ENCODE measurements at places on chromosomes 7 and 10. TPM values are rescaled to one million over a fixed set of nuclear protein-coding genes. Genes with fewer than 3 reads are reported as not detected.

The KIAA1217 gene
- 2.8 TPM for total RNA-seq

The PNLIP gene
- not detected for total RNA-seq

DNA sequence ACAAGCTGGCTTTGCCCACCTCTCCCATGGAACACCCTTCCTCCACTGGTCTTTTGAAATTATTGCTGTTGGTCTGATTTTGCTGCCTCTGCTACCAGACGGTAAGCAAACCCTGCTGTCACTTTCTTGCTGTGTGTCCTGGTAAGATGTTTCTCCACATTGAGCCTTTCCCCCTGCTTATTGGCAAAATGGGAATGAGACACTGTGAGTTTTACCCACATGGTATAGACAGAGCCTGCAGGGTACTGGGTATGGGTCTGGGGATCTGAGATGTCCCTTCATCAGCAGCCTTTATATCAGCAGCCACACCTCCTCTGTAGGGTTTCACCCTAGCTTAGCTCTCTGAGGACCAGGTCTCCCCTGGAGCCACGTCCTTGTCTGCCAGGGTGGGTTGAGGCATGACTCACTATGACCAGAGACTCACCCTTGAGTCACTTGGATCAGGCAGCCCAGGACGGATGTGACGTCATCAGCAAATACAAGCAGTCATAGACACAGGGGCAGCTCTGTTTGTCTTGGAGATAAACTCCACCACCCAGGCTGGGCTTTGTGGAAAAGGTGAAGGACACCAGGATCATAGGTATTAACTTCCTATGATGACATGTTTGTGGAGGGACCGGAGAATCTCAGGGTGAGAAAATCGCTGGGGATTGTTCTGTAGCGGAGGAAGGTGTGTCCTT is 17.9 kb upstream of the BAIAP2L1 start:
- DNase-seq = peak; percentile 74

DNA sequence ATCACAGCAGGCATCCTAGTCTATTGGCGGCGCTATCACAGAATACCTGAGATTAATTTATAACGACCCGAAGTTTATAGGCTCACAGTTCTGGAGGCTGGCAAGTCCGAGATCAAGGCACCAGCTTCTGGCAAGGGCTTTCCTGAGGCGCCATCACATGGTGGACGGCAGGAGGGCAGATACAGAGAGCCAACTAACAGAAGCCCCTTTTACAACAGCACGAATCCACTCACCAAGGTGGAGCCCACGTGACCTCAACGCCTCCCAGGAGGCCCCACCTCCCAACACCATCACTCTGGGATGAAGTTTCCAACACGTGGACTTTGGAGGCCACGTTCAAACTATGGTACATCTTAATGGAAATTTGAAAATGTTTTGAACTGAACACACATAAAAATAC is 255.3 kb downstream of the ELFN1 start:
- no peak for DNase-seq

DNA sequence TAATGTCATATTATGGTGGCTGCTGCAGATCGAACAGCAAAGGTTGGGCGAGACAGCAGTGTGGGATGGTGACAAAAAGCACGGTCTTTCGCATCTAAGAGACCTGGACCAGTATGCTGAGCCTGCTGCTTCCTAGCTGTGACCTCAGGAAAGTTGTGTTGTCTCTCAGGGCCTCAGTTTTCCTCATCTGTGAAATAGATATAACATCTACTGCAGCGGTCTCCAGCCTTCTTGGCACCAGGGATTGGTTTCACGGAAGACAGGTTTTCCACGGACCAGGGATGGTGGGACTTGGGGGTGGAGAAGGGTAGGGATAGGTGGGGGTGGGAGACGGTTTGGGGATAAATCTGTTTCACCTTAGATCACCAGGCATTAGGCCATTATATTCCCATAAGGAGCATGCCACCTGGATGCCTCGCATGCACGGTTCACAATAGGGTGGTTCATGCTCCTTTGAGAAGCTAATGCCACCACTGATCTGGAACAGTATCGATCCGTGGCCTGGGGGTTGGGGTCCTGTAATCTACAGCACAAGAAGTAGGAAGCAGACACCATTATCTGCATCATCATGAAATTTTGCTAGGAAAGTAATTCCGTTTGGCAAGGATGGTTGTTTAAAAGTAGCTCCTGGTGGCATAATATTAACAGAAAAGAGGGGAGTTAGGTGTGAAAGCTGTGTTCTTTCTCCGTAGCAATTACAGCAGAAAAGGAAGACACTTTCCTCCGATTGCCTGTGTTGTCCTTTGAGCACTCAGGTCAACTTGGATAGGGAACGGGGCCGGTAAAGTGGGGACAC is 10.8 kb downstream of the KLF6 start:
- DNase-seq = peak; percentile 88

- DNase-seq = no peak
These were observed 77.1 kb downstream of the FRMPD2 start for GRCh38 chr10:48197236-48197899.

DNA sequence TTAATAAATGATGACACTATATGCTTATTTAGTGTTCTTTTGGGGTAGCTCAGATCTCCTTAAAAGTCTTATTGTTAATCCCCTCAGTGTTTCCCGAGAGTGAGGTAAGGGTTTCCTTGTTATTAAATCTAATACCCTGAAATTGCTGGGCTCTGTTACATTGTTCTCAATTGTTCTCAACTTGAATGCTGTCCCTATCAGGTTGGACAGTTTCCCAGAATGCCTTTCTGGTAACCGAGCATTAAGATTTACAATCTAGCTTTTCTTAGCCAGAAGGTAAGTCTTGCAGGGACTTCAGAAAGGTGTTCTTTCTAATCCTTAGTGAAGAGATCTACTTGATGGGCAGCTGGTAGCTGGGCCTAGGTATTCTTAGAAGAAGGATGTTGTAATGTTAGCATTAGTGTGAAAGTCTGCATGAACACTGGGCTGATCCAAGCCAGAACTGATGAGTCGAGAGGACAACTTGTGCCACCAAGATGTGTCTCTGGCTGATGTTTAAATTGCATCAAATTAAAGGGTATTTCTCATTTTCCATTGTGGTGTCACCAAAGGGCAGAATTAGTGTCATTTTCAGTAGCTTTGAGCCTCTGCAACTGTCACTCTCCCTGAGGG is 89.9 kb downstream of the SND1 start:
- no peak for DNase-seq

GRCh38 chr10:16814012-16814411 is 3.2 kb downstream of the RSU1 start:
- no peak for DNase-seq

- DNase-seq = no peak
These were observed 5.2 kb downstream of the GRID1 start for GRCh38 chr10:86361156-86362128.

GRCh38 chr10:97729014-97729413 is 7.9 kb upstream of the ZFYVE27 start:
- no peak for DNase-seq

DNA sequence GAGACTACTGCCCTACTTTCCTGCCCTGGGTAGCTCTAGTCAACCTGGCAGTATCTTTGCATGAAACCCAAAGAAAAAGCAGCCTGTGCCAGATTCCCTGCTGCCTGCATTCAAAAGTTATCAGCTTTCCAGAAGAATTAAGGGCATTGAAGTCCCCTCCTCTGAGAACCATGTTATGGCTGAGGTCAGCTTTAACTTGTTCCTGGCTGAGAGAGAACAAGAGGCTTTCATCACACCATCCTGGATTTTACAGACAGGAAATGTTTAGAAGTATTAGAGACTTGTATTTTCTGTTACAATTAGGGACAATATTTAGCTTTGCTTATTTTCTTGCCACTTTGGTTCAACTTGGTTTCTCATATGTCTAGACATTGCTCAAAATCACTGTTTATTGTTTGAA is 238.8 kb downstream of the ARL4A start:
- no peak for DNase-seq

DNA sequence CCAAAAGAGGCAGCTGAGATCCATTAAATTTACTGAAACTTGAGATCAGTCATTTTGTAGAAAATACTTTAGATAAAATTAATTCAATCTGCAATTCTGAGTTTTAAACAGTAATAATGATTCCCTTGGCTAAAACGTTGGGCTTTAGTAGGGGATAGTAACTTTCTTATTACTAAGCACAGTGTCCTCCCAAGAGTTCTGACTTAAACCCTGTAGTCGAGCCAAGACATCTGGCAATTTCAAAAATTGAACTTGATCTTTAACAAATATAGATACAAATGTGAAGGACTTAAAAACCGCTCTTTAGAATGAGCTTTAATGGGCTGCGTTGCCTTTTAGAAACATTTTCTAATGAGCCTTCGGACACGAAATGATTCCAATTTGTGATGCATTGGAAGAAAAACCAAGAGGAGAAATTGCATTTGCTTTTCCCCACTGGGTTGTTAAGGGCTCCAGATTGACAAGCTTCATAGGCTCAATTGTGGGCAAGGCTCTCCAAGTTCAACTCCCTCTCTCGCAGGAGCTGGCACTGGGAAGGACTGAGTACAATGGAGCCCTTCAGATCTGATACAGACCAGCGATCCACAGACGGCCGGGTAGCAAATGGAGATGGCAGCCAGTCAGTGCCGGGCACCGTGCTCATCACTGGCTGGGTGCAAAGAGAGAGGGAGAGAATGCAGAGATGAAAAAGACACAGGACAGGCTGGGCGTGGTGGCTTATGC is 921.3 kb upstream of the AUTS2 start:
- no peak for DNase-seq

- DNase-seq = peak; percentile 84
These were observed 2.1 kb downstream of the NOS3 start for GRCh38 chr7:150992833-150993302.

DNA sequence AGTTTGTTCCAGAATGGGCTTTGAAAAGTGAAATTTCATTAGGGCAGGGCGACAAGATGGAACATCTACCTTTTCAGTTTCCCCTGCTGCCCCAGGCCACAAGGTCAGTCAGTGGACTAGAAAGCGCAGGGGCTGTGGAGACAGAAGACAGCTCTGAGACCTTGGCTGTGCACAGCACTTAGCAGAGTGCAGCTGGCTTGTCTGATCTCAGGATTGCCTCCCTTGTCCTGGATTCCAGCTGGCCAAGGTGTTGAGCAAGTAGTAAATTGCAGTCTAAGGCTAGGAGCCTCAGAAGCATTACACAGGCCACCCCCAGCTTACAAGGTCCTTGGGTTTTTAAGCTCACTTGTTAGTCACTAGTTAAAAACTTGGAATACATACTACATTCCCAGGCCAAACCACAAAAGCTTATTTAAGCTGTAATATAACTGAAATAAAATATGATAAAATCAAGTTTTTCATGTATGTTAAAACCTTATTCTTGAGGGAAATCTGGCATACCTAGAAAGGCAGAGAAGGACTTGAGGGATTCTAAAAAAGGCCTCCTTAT is 67.3 kb upstream of the NPY start:
- no peak for DNase-seq

GRCh38 chr7:50306494-50307367 is 2.2 kb downstream of the IKZF1 start:
- no peak for DNase-seq

DNA sequence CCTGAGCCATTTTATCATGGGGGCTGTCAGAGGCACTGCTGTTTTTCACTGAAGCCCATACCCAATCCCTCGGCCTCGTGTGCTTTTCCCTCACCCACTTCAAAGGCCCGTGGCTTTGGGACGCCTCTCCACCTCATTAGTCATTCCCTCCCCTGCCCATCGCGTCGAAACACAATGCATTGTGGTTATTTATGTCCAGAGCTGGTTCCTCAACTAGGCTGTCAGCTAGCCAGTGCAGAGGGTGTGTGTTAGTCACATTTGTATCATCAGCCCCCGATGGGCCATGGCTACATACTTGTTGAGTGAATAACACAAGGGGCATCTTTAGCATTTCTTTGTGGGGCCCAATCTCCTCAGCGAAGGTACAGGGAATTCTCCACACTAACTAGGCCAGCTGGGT is 3.8 kb upstream of the CRCP start:
- no peak for DNase-seq

DNA sequence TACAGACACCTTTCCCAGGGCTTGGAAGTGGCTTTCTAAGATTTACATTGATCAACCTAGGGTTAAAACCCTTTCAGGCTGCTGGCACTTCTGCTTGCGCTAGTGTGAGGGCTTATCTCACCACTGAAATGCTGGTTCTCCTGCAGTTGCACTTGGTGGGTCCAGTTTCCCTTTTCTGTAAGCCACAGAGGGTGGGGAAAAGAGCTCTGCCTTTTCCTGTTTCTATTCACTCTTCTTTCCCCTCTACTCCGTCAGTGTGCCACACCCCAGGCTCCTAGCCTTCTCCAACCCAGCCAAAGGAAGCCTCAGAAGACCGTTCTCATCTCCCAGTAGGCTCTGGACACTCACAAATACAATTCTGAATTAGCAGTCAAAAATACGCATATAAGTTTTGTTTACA is 19.0 kb upstream of the CAPZA2 start:
- no peak for DNase-seq

Data from lung microvascular endothelial cell (primary cell).